ENCODE measurements at places on chromosomes 4 and X.
A peak's percentile ranks its signal among the peaks of the same experiment; 100 is the strongest.

DNA sequence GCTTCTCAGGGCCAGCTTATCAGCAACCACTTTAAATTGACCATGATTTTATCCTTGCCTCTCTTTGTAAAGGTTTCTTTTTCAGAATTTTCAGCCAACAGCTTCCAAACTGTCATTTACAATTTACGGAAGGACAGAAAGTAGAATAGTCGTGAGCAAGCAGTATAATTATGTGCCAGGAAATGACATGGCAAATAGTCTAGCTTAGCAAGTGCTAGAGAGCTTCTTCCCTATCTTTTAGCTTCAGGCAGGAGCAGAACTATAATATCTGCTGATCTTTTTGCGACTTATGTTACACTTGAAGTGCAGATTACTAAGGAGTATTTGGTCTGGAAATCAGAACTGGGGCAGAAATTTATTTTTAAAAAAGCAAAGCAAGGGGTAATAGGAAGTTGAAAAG, 123.0 kb upstream of the AP1S2 start:
- no peak for DNase-seq

DNA sequence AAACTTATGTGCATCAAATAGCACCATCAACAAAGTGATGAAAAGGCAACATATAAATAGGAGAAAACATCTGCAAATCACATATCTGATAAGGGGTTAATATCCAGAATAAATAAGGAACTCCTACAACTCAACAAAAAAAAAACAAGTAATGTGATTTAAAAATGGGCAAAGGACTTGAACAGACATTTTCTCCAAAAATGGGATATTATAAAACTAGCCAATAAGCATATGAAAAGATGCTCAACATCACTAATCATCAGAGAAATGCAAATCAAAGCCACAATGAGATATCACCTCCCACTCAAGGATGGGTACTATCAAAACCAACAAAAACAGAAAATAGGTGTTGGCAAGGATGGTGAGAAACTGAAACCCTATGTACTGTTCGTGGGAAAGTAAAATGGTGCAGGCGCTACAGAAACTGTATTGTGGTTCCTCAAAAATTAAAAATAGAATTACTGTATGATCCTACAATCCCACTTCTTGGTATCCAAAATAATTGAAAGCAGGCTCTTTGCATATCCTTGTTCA, 2.4 kb downstream of the DNAJB14 start:
- no peak for DNase-seq

DNA sequence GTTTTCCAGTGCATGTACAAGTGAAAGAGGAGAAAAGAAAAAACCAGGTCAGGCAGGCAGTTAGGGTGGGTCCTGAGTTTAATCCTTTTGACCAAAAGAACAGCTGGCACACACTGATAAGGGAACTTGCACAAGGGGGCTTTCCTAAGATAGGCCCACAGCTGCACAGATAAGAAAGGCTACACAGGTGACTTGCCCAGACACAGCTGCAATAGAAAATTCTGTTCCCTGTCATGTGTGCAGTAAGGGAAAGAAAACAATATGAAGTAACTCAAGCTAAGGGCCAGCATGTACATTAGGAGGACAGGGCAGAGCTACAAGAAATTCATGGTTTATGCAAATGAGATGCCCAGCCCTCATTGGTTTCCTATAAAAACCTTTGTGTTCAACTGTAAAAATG, 32.9 kb downstream of the LUZP4 start:
- no peak for DNase-seq

DNA sequence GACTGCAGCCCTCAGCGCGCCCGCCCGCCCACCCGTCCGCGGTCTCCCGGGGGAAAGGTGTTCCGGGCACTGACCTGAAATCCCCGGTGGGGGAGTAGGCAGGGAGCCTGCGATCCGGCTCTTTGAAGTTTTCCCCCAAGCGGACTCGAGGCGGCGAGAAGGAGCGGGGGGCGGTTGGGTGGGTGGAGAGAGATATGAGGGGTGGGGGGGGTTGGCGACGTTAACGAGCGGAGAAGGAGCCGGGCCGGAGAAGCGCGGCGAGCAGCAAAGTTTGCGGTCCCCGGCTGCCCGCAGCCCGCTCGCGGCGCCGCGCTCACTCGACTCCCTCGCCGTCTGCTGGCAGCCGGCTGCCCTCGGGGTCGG, 636 bp downstream of the BCOR start:
- peak; percentile 29 for DNase-seq

DNA sequence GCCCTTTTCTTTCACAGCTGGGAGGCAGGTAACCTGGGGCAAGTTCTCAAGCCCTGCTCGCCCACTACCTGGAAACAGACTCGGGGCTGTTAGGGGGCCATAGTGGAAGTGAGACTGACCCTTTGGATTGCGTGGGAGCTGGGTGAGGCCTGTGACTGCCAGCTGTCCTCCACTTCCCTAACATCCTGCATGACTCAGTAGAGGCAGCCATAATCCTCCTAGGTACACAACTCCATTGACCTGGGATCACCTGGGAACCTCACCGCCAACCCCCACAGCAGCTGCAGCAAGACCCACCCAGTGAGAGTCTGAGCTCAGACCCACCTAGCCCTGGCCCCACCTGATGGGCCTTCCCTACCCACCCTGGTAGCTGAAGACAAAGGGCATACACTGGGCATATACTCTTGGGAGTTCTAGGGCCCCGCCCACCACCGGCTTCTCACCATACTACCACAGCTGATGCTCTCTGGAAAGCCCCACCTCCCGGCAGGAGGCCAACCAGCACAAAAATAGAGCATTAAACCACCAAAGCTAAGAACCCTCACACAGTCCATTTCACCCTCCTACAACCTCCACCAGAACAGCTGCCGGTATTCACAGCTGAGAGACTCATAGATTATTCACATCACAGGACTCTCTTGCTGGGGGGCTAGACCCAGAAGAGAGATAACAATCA, 61.1 kb upstream of the DCTD start:
- DNase-seq = no peak

Measured in activated CD4-positive, alpha-beta T cell treated with anti-CD3 and anti-CD28 coated beads, Interleukin-2, amount 50 U/mL, for 4 hours (primary cell).